Suprapubic skin (tissue), 4 donors: ENCODE measurements at places on chromosomes 3 and 15. TPM values are rescaled to one million over a fixed set of nuclear protein-coding genes. Genes with fewer than 3 reads are reported as not detected.

DNA sequence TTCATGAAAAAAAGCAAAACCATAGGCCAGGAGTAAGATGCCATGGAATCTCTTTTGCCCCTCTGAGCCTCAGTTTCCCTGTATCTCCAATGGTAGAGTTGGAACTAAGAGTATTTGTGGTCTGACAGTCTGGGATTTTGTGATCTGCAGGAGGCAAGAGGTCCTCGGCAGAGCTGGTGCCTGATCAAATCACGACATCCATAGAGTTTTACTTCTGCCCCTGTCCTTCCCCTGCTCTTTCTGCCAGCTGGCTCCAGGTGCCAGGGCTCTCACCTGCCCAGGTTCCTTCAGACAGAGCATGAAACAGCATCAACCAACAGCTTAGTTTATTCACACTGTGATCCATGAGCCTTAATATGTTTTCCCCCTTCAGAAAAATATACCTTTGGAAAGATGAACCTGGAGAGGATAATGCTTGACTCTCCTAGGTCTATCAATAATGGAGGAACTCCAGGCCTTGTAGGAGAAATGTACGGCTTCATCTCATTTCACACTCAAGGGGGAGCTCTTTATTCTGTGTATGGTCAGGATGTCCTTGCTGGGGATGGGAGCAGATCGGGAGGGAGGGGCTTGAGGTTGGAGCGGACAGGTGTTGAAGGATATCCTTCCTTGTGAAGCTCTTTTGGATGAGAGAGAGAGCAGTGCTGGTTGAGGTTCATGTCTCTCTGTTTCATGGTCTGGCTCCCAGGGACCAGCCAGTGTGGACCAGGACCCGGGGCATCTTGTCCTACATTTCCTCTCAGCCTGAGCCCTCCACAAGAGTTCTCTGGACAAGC, 309.9 kb downstream of the RPLP1 start:
- no peak for DNase-seq

GRCh38 chr3:38047896-38048295, 8.9 kb downstream of the DLEC1 start:
- no peak for DNase-seq

DNA sequence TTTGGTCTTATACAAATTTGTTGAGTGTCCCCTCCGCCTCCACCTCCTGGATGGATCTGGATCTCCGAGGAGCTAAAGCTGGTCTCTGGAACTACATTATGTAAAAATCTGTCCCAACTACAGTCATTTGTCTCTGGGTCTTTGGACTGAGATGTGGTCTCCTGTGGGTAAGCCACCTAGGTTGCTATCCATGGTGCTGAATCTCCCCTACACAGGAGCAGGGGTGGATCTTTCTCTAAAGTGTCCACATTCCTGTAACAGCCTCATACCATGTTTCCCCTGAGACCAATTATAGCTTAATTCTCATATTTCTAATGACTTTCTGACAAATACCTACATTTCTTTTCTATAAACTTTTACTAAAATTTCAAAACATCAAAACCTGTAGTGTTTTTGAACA, 625.8 kb downstream of the TAFA4 start:
- no peak for DNase-seq

DNA sequence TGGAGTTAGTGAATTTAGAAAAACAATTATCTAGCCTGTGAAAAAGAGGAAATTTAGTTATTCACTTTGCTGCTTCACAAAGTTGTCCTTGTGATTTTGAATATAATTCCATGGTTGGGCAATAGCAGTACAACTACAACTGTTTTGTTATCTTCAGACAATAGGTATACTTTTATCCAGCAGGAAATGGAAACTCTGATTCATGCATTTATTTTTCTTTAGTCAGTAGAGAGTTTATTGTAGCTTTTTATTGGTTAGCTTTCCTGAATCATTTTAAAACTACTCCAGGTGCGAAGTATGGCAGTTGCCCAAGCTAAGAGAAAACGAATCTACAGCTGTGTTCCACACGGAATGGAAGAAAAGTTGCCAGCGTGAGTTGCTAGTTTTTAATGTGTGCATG, 80.3 kb downstream of the TM4SF4 start:
- DNase-seq: no peak

DNA sequence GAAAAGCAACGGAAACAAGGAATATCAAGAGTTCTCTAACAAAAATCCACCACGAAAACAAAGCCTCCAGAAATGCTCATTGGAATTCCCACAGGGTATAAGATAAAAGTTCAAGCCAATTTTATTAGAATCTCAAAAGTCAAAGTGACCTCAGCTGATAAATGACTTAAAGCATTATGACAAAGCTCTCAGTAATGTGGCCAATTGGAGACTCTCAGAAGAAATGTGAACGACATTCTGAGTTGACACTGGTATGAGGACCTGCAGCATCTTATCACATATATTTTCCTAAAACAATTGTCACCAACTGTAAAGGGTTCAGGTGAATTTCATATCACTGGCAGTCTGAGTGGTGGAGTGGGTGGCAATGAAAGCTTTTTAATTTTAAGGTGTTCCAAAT, 199.1 kb downstream of the FOXP1 start:
- no peak for DNase-seq

GOLGA6L7 gene
- not detected for total RNA-seq

GLT8D1 gene
- 24.1 TPM for total RNA-seq

CERS3 gene
- total RNA-seq: 132 TPM
